Right ventricle myocardium superior (tissue), 1 donor: ENCODE measurements at places on chromosomes 5 and 9.
A peak's percentile ranks its signal among the peaks of the same experiment; 100 is the strongest.

DNA sequence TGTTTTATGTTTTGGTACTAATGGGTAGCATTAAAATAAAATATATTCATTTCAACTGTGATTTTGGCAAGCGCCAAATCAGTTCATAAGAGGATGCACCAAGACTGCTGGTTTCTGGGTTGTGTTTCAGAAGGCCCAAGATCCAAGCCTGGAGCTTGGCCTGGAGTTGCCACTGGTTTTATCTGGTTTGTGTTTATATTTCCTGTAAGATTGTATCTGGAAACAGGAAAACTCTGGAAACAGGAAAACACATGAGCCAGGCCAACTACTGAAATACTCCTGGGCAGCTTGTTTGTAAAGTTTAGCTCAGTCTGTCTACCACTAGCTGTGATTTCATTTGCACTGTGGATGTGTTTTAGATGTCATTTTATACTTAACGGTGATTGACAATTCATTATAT, 5.5 kb downstream of the FSTL4 start:
- no peak for DNase-seq

GRCh38 chr9:97039514-97039860, 545 bp upstream of the CTSV start:
- DNase-seq = no peak

GRCh38 chr5:102807878-102808502, 52.9 kb downstream of the PAM start:
- no peak for DNase-seq

DNA sequence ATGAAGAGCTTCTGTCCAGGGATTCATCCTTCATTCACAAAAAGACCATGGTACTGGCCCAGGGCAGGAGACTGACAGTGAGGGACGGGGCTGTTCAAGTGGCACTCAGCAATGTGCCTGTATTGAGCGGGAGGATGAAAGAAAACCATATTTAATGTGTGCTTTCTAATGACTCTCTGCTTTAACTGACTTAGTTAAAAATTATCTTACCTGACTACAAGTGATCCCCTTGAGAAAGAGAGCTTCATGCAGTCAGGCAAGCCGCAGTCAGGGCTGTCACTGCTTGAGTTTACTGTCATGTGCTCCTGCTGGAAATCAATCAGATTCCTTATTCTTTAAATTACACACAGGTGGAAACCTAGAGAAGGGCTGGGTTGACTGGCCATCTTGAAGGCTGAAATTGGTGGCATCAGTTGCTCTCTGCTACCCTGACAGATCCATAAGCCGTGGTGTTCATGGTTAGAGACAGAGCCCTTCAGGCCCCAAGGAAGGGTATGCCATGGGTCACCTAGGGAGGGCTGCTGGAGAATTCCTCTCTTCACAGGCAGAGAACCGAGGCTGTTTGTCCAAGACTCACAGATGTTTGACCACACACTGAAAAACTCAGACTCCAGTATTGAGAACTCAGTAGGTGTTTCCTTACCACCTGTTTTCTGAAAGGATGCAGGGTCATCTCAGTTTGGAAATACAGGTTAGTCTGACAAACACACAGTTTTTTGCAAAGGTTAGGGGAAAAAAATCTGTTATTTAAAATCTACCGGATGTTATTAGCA, 70.9 kb downstream of the TRIO start:
- no peak for DNase-seq

- DNase-seq = no peak
Measured at GRCh38 chr5:130386155-130386554, 481.9 kb downstream of the CHSY3 start.

DNA sequence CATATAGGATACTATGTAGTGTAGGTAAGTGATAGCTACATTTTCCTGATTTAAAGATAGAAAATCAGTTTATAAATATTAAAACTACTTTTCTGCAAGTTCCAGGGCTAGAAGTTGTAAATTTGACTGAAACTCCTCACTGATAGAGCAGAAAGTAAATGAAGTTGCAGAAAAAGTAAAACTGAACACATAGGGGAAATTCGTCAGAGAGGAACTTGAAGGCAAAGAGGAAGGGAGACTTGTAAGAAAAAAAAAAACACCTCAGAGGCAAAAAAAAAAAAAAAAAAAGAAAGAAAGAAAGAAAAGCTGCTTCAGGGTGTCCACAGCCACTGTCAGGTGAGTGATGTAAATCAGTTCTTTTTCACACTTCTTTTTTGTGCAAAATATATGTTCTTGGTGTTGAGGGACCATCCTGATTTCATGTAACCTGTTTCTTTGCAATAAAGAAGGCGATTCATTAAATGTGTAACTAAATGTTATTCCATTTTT, 336.2 kb upstream of the ZNF462 start:
- DNase-seq = no peak

- DNase-seq = no peak
Measured at GRCh38 chr5:175861337-175862130, 9.8 kb upstream of the CPLX2 start.

- DNase-seq = no peak
Measured at GRCh38 chr5:32760091-32760509, 49.0 kb downstream of the NPR3 start.

GRCh38 chr5:1477341-1477740, 32.1 kb upstream of the SLC6A3 start:
- DNase-seq = peak; percentile 85

- DNase-seq = no peak
Measured at GRCh38 chr5:130222573-130222972, 318.3 kb downstream of the CHSY3 start.

- no peak for DNase-seq
Measured at GRCh38 chr9:132587592-132587955, 5.2 kb downstream of the BARHL1 start.

DNA sequence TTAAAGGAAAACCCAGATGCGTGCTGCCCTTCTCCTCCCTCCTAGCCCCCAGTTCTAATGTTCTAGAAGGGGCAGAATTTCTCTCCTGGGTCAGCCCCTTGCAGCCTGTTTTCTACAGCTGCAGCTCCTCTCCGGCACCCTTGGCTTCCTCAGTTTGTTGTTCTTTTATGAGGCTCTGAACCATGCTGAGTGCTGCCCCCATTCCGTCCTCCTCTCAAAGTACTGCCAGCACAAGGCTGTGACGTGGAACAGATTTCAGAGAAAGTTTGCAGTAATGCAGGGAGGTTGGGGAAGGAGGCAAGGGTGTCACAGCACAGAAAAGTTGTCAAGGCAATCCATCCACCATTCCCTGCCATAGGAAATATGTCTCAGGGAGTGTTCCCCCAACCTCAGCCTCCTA, 63.3 kb downstream of the RGS3 start:
- no peak for DNase-seq

- no peak for DNase-seq
Measured at GRCh38 chr5:34790069-34790468, 48.9 kb upstream of the TTC23L start.

DNA sequence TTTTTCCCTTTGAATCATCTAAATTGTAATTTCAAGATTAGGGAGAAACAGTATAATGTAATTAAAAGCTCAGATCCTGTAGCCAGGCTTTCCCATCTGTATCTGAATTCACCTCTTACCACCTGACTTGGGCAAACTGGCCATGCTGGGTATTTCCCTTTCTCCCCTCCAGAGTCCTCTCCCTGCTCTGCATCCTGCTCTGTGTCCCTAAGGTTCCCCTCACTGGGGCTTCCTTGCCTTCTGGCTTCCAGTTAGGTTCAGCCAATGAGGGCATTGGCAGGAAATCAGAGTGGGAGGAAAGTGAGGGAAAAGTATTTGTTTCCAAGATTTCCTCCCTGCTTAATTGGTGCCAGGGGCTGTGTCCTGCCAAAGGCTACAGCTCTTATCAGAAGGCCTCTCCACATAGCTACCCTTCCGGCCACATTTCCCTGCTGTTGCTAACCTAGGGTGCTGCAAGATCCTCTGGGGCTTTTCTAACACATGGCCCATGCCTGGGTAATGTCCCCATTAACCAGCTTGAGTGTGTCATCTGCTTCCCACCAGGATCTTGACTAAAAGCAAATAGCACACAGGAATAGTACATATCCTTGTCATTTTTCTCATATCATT, 51.0 kb upstream of the MPDZ start:
- peak; percentile 71 for DNase-seq

DNA sequence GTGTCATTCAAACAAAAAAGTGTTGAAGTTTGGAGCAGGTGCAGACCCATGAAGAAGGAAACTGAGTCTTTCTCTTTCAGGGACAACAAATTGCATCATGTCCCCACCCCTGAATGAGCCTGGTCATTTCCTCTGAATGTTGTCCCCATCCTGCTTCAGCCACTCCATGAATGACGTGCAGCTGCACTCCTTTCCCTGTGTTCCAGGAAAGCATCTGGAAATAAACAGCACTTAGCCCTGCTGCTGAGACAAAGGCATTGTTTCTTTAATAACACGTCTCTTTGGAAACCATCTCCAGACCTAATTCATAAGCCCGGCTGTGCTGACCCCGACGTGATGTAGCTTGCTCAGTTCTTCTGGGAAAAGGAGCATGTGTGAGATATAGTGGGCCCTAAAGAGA, 682.3 kb downstream of the BRINP1 start:
- DNase-seq = no peak

DNA sequence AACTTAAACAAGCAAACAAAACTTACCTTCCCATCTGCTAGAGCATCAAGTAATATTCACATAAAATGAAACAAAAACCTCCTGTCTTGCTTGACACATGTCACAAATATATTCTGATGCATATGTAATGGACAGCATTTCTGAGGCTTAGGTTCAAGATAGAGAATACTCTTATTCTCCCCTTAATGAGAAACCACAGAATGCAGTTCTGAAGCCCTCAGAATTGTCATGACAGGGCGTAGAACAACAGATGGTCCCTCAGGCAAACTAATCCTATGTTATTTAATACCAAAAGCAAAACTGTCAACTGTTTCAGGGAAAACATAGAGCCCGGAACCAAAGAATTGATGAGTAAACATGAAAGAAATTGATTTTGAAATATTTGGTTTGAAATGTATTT, 229.9 kb upstream of the RIOK2 start:
- DNase-seq = no peak

DNA sequence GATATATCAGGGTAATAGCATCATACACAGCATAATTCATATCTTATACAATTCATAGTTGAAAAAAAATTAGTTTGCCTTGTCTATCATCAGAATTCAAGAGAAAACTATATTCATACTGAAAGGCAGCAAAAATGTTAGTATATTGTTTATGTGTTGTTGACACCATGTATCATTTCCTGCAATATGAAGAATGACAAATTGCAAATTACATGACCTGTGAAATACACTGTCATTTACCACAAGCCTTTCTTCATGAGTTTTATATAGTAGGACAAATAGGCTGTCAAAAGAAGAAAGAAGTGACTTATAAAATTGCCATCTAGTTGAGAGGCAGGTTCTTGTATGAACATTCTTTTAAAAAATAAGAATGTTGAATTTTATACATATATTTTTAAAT, 1136.3 kb upstream of the CDH9 start:
- no peak for DNase-seq

- DNase-seq = no peak
Measured at GRCh38 chr5:122219436-122220166, 90.3 kb downstream of the ZNF474 start.

GRCh38 chr5:64015824-64016223, 53.6 kb upstream of the HTR1A start:
- DNase-seq = no peak
